ENCODE measurements at places on chromosomes 12 and 14.

DNA sequence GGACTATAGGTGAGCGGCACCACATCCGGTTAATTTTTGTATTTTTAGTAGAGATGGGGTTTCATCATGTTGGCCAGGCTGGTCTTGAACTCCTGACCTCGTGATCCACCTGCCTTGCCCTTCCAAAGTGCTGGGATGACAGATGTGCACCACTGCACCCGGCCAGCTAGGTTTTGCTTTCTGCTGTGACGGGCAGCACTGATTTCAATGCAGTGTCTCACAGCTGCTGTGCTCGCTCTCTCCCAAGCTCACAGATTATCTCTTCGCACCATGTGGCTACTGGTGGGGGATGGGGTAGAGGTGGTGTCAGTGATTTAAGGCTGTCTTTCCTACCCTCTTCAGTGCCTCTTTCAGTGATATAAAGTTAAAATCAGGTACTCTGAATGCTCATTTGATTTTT lies 909.1 kb downstream of the TRHDE start:
- DNase-seq: no peak

DNA sequence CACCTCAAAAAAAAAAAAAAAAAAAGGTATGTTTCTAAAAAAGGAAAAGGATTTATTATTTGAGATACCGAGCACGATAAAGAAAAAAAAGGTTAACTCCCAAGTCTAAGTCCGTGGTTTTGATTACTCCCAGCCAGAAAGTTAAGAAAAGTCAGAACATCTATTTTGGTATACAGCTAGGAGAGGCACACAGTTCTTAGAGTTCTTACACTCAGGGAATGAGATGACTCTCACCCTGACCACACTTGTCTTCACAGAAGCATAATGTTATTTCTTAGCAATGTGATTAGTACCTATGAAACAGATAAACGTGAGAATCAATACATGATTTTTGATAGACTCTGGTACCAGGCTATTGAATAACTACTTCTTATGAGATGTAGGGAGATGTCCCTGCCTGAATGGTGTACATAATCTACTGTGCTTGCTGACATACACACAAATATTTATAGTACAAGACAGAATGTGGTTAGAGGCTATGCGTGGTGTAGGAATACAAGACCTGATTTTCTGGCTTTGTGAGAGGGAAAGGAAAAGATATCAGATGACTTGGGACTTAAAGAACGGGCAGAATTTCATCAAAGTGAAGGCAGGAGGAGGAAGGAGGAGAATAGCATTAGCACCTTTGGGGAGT lies 31.6 kb downstream of the LIMA1 start:
- DNase-seq: no peak

GRCh38 chr14:59046746-59047145 lies 141.7 kb upstream of the DAAM1 start:
- no peak for DNase-seq

DNA sequence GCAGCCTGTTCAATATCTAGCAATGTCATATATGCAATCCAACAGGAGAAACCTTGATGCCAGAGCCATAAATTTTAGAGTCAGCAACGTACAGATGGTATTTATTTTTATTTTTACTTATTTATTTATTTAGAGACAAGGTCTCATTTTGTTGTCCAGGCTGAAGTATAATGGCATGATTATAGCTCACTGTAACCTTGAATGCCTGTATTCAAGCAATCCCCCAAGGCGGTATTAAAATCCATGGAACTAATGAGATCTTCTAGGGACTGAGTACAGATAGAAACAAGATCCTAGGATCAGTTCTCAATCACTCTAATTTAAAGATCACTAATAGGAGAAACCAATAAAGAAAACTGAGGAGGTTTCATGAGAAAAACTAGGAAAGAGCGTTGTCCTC lies 89.3 kb downstream of the SLCO1B1 start:
- DNase-seq: no peak

DNA sequence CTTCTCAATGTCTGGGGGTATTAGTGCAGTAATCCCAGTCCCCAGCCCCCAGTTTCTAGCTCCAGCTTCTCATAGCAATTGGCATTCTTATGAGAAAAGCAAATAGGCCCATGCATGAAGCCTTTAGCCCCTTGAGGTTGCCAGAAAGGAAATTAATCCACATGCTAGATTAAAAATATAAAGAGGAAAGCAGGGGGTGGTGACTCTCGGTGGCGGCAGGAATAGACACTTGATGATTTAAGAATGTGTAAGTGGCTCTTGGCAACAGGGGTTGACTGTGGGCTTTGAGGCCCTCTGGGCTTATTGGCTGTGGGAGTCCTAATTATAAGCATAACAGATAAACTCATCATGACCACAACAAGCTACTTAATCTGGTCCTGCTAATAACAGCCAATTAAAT lies 1367.3 kb upstream of the FLRT2 start:
- no peak for DNase-seq

- no peak for DNase-seq
These were observed 1.4 kb downstream of the C12orf56 start for GRCh38 chr12:64389154-64389553.

DNA sequence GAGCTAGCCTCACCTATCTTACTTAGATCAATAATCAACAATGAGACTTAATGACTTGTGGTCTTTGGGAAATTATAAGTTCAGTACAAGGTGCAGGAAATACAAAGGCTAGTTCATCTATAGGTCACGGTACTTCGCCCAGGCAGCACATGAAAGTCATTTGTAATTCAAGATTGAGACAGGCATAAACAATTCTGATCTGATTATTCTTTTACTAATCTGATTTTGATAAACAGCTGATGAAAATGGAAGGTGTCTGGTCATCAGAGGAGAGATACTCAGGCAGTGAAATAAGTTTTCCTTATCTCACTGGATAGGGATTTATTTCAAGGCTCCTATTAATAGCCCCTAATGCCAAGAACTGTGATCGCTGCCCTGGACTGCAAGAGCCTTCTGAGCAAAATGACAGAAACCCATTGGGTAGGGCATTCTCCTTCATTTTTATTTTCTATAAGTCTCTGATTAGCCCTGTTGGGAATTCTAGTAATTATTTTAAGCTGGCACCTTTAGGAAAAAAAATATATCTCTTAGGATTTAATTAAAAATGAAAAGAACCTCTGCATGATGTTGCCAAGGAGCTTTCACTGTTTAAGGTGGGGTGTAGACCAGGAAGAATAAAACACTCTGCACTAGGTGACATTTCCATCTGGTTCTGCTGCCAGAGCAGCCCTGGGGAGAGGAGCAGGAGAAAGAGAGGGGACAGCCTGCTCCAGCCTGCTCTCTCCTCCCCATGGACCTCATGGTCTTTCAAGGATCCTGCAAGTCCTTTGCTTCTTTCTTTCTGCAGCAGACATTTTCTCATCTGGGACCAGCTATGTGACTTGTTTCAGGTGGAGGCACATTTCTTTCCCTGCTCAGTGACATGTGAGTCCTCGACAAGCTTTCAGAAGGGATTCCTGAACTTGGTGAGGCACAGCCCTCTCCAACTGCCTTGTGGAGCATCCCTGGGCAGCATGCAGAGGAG lies 44.8 kb downstream of the SSPN start:
- no peak for DNase-seq

DNA sequence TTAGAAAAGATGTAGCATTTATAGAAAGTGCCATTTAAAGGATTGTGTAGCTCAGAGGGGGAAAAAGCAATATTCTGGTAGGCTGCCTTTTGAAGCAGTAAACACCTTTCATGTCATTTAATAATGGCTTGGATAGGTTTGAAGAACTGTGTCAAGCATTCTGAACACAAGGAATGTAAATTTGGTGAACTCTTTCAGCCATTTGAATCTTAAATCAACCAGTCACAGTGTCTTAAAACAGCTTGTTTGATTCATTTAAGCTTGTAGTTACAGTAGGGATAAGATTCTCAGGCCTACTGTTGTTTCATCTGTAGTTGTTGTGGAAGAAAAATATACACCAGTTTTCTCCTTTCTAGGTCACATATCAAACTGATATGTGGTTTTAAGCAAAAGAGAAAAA lies 299.4 kb upstream of the NOVA1 start:
- DNase-seq: peak; percentile 7

GRCh38 chr14:21449899-21450216 lies 6.1 kb downstream of the CHD8 start:
- DNase-seq: no peak

DNA sequence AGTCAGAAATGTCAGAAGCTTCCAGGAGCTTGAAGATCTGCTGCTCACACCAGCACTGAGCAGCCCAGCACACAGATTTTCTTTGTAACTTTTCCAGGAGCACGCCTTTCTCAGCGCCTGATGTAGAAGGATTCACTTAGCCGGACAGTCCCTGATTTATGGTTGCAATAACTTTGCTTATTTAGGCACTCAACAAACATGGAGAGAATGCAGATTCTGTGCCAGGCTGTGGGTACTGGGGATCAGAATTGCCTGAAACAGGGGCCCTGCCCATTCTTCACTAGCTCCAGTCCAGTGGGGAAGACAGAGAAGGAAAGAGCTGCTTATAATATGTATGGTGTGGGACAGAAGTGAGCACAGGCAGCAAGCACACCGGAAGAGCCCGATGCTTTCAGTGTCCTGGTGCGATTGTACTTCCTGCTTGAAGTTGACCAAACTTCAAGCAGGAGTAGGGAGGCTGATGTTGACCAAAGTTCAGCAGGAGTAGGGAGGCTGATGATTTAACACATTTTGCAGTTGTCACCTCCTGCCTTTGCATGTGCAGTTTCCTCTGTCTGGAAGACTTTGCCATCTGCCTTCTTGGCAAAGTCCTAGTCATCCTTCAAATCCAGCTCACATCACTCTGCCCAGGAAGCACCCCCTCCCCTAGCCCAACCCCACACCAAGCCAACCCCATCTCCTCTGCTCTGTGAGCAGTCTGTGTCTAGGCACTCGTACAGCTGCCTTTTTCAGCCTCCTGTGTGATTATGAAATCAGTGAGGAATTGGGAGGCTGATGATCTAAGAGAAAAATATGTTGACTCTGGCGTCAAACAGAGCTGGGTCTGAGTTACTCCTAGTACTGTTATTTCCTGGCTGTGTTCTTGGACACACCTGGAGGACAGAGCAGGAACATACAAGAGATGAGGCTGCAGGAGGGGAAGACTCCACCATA lies 12.0 kb upstream of the PRIMA1 start:
- DNase-seq: no peak

- no peak for DNase-seq
These were observed 10.1 kb downstream of the CHST11 start for GRCh38 chr12:104466709-104467345.

- no peak for DNase-seq
These were observed 202.8 kb upstream of the PELI2 start for GRCh38 chr14:55915456-55915855.

DNA sequence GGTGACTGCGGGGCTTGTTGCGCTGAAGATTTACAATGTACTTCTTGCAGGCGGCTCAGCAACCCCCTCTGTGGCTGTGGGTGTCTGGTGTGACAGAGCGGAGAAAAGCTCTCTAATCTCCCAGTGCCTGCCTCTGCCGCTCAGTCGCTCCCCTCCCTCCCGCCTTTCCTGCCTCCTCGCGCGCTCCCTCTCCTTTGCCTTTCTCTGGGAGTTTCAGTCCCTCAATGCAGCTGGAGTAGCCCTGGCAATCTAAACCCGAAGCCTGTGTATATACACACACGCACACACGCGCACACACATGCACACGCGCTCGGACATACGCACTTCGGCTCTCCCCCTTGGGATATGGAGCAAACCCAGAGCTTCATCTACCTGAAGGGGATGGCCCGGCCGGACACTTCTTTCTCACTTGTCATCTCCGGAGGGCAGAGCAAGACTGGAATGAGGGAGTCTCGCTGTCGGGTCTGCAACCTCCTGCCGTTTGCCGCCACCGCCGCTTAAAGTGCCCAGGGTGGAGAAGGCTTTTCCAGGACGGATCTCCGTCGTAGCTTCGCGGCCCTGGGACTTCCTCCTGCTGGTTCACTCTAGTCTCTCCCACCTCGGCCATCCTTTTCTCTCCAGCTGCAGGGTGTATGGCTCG lies 599 bp upstream of the TRHDE start:
- DNase-seq: peak; percentile 88

DNA sequence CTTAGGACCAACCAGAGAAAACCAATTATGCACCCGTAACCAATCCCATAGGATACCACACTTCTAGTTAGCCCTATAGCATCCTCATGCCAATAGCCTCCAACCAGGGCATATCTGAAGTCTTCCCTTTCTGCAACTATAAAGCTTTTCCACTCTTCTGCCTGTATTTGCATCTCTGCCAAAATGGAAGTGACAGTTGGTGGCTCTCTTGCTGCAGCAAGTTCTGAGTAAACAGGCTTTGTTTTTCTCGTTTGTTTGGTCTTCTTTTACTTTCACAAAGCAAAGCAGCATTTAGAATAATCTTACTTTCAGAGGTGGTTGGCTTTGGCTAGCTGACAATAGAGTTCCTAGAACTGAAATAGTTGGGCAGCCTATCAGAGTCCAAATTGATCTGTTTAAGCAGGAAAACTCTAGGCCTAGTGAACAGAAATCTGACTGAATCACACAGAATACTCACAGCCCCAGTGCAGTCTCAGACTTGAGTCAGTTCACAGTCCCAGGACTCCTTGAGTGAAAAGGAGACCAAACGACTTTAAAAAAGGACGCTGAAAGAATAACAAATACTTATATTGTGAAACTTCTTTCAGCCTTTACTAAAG lies 1029.7 kb upstream of the LRFN5 start:
- DNase-seq: no peak

GRCh38 chr14:42855085-42855484 lies 1248.4 kb downstream of the LRFN5 start:
- DNase-seq: no peak

DNA sequence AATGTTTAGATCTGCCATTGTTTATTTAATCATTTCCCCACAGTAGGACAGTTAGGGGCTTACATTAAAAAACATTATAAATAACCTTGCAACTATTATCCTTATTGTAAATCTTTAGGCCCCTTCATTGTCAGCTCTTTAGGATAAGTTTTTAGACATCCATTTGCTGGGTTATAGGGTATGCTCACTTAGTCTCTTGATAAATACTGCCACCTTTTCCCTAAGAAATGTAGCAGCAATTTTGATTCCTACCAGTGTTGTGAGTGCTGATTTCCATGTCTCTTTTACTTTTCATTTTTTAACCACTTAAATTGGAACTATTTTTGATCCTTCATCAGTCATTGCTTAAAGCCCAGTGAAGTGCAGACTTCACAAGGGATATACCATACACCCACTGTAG lies 94.4 kb downstream of the AVPR1A start:
- no peak for DNase-seq

DNA sequence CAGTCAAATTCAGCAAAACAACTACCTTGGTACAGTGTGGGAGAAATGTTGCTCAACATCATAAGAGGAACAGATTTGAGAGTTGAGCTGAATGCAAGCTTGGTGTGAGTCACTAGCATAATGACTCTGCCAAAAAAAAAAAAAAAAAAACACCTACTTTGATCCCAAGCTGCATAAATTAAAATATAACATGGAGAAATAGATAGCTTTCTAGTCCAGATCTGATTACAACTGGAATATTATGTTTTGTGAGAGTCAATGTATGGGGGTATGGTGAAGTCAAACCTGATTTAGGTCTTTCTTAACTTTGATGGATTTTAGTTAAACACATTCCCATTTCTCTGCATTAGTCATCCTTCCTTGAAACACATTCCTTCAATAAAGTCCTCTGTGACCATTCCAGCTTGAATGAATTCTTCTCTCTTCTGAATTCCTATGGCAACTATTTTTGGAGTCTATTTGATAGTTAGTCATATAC lies 188.1 kb downstream of the SLC5A8 start:
- no peak for DNase-seq

GRCh38 chr12:132318618-132319033 lies 10.8 kb downstream of the GALNT9 start:
- no peak for DNase-seq

- DNase-seq: no peak
These were observed 27.2 kb upstream of the ALG10B start for GRCh38 chr12:38289396-38289795.

All from right kidney (tissue), 9 donors.